CD4-positive, alpha-beta T cell treated with Interleukin-4 for 4 hours (primary cell): ENCODE measurements at places on chromosomes 3 and 15.

GRCh38 chr3:114829783-114830182, 317.3 kb downstream of the ZBTB20 start:
- no peak for DNase-seq

GRCh38 chr15:81001152-81002008, 657 bp downstream of the TLNRD1 start:
- peak; percentile 53 for DNase-seq

- no peak for DNase-seq
Measured at GRCh38 chr3:189708375-189708774, 77.2 kb downstream of the TP63 start.

DNA sequence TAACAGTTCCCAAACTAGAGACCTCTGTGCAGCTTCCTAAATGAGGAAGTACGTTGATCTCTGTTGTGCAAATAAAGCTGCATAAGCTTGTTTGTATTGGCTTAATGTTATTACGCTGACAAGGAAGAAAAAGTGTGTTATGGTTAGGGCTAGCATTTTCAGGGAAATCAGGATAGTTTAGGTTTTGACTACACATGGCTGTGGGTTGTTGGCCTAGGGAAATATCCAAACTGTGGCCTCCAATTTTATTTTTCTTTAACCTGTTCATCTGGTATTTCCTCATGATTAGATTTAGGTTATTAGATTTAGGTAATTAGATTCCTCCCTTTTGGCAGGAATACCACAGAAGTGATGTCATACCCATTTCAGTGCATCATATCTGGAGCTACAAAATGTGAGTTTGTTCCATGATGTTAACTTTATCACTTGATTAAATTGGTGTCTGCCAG, 8.7 kb upstream of the MCCC1 start:
- no peak for DNase-seq

DNA sequence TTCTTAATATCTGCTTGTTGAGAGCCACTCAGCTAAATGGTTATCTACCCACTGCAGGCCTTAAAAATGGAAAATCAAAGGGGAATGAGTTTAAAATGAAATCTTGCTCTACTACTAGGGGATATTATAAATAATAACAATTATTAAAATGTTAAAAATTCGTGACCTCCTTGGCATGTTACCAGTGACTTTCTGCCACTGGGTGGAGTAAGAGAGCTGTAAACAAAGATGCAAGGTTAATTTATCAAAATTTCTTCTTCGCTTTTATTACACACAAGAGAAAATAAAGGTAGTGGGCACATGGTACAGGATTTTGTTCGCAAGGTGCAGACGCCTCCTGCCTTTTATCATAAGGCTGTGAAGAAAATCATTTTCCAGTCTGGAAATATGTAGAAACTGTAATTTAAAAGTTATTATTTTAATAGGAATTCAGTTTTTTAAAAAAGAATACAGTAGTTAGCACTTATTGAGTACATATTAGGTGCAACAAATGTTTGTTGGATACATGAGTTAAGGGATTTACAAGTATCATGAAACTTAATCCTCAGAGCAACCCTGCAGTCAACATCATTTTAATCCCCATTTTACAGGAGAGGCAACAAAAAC, 272.6 kb downstream of the SUCLG2 start:
- DNase-seq: peak; percentile 27

- no peak for DNase-seq
Measured at GRCh38 chr15:38758043-38758442, 193.4 kb upstream of the RASGRP1 start.

- no peak for DNase-seq
Measured at GRCh38 chr3:113051787-113052186, 61.0 kb downstream of the GTPBP8 start.

DNA sequence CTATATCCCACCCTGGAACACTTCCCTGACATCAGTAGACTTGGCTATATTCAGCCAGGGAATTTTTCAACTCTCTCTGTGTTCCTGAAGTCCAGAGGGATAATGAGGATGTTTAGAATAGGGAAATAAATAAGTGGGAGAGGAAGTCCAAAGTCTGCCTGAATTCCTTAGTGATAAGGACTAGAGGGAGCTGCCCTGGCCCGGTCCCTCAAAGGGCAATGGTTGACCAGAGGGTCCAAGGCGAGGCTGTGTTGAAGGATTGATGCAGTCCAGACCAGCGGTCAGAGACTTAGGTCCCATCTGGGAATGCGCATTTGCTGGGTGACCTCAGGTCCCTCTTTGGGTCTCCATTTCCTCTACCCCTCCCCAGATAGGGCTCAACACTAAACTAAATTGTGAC, 7.9 kb downstream of the VIPR1 start:
- no peak for DNase-seq

DNA sequence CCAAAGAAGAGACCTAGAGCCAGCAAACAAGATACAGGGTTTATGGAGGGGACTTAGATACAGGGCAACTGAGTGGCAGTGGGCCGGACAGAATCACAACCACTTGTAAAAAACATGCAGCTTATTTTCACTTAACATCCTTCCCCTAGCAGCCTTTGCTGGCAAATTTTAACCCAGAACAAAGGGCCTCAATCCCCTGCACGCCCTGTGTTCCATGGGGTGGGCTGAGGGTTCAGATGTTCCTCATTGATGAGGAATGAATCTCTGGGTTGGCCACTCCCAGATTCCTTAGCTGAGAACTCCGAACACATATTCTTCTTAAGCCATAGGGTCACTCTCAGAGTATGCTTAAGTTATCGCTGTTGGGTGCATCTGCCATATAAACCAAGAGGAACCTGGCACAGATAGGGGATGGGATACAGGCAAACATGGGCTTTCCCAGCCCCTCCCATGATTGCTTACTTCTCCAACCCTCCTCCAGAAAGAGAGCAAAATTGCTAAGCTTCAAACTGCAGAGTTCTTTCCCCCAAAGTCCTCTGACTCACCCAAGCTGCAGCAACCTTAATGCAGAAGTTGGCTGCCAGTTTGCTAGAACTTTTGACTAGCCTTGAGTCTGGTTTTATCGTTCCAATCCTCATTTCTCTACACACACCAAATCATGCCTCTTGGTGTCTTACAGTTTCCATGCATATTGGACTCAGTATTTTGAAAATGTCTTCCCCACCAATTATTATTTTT, 146.9 kb downstream of the CD47 start:
- no peak for DNase-seq

DNA sequence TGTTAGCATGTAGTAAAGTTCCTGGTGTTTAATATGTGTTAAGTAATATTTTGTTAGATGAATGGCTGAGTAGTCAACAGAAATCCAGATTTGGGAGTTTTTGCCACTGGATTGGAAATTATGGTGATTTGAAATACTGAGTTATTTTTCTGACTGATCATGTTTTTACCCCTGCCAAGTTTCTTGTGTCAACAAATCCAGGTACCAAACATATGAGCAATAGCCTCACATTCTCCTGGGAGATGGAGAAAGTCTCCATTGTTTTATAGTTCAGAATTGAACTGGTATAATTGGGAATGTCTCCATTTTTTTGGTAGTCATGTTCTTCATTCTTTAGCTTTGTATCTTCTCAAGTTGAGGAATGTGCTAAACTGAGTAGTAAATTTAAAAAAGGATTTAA, 767.2 kb upstream of the LMCD1 start:
- no peak for DNase-seq

GRCh38 chr3:149566292-149566975, 91.4 kb downstream of the WWTR1 start:
- DNase-seq: no peak

DNA sequence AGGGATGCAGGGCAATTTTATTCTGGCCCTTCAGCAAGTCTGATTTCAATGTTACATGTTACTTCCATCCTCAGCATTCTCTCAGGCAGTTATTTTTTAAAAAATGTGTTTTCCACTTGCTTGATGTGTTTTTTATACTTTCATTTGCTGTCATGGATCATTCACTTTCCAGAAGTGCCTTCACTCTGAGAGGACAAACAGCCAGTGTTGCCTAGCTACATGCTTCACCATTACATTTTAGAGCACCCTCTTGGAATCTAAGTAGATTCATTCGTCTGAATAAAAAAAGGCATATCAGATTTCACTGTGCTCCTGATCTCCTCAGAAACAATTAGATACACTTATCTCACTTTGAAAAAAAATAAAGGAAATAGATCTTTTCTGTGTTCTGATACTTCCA, 93.6 kb upstream of the POU1F1 start:
- no peak for DNase-seq

DNA sequence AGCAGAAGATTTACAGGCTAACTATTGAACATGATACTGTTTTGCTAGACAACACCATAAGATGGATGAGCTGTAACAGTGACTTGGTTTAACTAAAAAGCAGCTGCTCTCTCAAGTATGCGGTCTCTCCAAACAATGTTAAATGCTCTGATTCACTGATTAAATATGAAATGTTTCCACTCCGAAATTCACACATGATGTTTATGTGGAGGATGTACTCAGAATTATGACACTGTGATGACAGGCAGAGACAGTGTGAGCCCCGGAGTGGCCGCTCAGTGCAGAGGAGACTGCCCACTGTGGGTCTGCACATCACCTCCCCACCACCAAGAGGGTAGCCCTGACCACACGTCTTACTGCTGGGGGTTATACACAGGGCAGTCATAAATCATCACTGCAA, 83.9 kb upstream of the MEX3B start:
- DNase-seq: no peak

DNA sequence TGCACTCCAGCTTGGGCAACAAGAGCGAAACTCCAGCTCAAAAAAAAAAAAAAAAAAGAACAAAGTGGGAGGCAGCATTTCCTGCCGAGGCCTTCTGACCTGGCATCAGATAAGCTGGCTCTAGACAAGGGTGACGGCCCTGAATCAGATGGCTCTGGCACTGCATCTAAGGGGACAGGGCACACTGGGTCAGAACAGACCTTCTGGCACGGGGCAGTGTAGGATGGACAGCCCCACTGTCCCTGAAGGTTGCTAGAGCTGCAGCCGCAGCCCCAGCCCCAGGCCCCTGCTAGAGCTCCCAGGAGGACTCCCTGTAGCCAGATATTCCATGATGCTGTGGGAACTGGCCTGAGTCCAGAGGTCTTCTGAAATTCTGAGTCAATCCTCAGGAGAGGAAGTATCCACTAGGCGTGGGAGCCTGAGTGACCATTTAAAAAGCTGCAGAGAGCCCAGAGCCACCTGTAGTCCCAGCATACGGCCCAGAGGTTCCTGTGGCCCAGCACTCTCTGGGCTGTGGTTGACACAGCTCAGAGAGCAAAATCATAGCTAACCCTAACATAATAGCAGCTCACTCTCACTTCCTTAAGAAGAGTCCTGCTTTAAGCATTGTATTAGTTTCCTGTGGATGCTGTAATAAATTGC, 69.2 kb upstream of the MFGE8 start:
- DNase-seq: no peak

- no peak for DNase-seq
Measured at GRCh38 chr3:40502034-40502433, 3.8 kb upstream of the ZNF620 start.

- DNase-seq: no peak
Measured at GRCh38 chr3:110895054-110895453, 176.6 kb upstream of the NECTIN3 start.

DNA sequence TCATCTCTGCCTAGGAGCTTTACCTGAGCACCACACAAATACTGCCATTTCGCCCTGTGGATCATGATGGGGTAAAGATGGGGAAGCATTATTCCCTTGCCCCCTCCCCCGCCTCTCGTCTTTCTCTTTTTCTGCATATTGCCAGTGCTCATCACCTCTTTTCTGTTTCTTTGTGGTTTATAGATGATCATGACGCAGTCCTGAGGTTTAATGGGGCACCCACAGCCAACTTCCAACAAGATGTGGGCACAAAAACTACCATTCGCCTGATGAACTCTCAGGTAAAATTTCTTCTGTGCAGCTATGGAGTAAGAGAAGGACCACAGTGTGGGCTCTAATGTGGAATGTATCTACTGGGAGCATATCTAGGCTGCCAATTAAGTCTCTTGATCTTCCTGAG, 88.2 kb downstream of the RPL39L start:
- no peak for DNase-seq

GRCh38 chr3:22284559-22284958, 533.5 kb upstream of the ZNF385D start:
- no peak for DNase-seq

DNA sequence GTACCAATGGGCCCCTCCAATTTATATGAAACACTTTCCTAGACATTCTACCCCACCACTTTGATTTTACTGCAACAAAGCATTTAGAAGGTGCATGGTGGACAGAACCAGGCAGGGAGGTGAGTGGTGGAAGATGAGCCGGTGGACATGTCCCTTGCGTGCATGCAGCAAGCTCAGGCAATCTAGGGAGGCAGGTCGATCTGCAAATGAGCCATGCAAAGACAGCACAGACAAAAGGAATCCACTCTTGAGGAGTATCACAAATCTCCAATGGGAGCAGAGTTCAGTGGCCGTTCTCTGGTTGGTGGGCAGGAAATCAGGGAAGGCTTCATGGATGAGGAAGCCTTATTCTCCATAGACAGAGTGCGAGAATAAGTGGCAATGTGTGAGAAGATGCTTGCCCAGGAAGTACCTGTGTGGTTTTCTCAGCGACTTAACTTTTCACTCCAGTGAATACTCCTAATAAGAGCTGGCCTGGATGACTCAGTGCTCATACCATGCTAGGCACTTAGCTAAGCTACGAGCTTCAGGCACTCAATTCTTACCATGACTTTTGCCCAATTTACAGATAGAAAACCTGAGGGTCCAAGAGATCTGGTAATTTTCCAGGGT, 152.5 kb downstream of the FOXP1 start:
- DNase-seq: peak; percentile 49

GRCh38 chr15:41970456-41970855, 1.9 kb downstream of the EHD4 start:
- DNase-seq: no peak

GRCh38 chr15:40543082-40543481, 21.8 kb downstream of the CCDC32 start:
- no peak for DNase-seq

- no peak for DNase-seq
Measured at GRCh38 chr3:108177536-108177935, 44.7 kb downstream of the IFT57 start.

GRCh38 chr3:14907043-14907966, 40.1 kb upstream of the NR2C2 start:
- DNase-seq: no peak

DNA sequence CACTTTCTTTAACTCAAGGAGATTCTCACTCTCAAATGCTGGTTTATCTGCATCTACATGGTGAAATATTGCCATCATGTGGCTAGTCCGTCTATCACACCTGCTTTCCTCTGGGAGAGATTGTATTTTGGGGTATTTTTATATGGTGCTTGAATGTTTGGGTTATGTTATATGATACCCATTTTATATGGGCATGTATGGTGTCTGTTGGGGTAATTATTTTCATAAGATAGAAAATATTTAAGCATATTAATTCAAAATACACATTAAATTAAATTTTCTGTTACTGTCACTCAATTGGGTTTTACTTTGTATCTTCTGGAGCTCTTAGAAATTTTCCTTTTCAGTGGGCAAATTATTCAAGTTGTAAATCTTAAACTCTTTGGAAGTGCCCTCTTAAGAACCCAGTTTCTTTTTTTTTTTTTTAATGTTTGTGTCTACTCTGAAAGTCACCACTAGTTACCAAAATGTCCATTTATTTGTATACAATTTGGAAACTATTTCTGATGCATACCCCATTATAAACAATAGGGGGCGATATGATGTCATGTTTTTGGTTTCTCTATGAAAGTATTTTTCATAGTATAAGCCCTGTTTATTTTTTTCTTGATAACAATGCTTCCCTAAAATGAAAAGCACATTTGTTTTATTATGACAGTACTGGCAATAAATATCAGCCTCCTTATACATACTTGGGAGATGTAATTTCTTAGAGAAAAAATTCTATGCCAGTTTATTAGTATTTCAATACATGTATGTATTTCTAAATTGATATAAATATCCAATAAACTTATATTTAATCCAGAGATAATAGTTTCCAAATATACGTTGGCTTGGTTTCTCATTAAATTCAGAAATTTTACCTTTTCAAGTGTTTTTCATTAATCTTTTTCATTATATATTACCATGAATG, 36.1 kb upstream of the PLSCR5 start:
- no peak for DNase-seq
